ENCODE measurements at places on chromosomes 2 and 18.

DNA sequence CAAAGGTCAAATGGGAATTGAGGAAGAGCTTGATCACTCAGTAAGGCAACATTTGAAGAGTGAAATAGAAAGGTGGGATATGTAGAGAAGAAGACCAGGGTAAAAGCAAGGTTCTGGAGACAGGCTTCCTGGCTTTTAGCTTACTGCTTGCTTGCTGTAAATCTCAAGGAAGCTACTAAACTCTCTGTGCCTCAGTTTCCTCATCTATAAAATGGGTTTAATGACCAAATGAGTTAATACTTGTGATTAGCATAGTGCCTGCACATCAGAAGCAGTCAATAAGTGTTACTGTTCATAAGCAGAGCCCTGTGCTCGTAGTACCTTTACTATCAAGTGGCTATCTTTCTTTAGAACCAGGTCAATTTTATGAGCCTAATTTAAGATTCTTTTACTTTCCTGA is 222.2 kb upstream of the ITGA4 start:
- DNase-seq = no peak

DNA sequence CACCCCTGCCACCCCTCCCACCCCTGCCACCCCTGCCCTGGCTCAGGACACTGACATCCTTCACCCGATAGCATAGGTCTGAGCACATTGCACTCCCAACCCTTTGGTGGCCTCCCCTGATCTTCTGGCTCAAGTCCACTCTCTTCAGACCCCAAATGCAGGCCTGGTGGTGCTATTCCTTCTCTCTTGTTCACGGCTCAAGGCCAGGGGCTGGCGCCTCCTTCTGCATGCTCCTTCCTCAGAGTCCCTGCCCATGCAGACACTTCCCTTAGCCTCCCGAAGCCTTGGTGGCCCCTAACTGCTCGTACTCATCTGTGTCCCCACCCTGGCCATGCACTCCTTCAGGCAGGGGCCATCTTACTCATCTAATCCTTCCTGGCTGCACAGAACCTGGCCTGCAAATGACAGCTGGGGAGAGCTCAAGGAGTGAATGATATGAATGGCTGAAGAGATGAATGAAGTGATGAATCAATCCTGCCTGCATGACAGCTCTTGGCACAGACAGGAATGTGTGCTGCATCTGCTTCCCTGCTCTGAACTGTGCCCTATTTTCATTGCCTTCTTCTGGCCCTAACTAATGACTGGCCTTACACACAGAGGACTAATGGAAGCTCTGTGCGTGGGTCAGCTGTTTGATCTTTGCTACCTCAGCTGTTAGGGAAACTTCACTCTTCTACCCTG is 290.8 kb downstream of the DYSF start:
- DNase-seq = no peak

- no peak for DNase-seq
Measured at GRCh38 chr18:25648716-25649260, 296.8 kb upstream of the ZNF521 start.

DNA sequence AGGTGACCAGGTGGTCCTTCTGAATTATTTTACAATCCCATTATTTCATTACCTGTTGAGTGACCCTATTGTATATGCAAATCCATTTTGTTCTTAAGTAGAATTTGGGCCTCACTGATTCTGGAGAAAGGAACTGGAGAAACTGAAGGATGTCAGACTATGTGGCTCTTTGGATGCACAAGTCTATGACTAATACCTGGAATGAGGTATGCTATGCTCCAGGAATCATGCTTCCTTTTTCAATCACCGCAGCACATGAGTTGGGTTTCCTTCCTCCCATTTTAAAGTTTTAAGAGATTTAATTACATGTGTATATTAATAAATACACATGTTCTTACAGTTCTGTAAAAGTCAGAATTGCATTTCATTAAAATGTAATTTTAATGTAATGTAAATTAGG is 253.9 kb upstream of the VWC2L start:
- no peak for DNase-seq

- no peak for DNase-seq
Measured at GRCh38 chr18:493986-494983, 6.2 kb downstream of the COLEC12 start.

DNA sequence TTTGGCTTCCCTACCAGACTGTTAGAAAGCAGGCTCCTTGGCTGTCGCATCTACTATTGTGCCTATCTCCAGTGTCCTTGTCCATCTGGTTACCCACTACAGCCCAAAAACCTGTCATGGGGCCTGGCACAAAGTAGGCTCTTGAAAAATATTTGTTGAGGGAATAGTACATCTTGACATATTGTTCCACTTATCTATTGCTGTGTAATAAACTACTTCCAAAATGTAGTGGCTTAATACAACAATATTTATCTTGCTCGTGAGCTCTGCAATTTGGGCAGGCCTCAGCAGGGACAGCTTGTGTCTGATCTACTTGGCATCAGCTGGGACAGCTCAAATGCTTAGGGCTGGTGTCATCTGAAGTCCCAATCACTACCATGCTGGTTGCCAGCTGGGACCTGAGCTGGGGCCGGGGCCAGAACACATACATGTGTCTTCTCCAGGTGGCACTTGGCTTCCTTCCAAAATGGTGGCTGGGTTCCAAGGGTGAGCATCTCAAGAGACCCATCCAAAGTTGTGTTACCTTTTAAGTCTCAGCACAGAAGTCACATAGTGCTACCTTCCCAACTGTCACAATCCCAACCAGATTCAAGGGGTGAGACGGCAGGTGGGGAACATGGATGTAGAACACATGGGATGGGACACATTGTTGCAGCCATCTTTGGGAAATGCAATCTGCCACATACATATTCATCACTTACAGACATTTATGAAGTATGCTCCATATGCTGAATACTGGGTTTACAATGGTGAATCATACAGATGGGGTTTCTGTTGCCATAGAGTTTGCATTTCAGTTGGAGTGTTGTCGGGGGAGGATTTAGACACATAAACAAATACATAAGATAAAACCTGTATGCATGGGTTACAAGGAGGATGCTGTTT is 134.2 kb downstream of the FOXI3 start:
- no peak for DNase-seq

GRCh38 chr2:196276421-196276820 is 105.0 kb upstream of the STK17B start:
- no peak for DNase-seq

DNA sequence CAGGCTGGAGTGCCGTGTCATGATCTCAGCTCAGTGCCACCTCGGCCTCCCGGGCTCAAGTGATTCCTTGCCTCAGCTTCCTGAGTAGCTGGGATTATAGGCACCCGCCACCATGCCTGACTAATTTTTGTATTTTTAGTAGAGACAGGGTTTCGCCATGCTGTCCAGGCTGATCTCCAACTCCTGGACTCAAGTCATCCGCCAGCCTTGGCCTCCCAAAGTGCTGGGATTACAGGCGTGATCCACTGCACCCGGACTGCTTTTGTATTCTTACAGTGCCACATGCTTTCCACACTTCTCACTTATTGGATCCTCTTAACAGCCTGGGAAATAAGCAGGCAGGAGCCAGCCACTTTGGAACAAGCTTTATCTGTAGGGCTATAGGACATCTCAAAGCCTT is 25.3 kb upstream of the BCL2L11 start:
- DNase-seq = no peak

DNA sequence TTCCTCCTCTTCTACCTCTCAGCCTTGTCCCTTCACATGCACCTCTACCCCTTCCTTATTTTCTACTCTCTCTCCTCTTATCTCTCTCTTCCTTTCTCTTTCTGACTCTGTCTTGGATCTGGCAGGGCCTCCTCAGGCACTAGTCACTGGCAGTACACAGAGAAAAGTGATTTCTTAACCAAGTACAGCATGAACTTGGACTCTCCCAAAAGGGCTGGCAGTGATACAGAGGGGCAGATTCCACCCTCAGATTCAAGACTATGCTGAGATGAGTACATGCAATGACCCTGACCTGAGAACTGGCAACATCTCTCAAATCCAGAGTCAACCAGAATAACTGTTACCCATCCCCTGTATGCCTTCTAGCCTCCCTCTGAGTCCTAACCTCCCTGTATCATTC is 4.3 kb downstream of the AOX1 start:
- no peak for DNase-seq

DNA sequence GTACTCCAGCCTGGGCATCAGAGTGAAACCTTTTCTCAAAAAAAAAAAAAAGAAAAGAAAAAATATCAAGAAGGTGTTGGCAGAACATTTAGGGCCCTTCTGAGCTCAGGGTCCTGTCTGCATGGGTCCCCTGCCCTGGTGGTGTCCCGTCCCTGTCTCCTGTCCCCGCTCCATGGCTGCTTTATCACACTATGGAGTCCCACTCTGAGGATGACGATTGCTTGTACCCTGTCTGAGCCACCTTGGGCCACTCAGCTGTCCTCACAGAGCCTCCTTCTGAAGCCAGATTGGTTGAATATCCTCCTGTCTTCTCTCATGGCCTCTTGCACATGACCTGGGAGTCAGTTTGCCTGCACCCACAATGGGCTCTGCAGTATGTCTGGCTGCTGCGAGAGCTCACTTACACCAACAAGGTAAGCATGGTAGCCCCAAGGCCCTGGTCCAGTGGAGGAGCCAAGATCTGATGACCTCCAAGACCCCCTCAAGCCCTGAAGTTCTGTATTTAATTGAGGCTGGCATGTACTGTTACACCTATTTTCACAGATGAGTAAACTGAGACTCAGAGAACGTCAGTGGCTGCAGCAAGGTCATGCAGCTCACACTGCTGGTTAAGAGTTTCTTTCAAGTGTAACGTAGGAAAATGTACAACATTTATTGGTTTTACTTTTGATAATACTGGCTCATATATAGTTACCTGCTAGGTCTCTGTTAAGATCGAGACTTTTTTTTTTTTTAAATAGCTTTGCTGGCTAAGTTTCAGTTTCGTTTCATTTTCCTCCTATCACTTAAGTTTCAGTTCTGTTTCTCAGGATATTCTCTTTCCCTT is 16.9 kb upstream of the ZCCHC2 start:
- DNase-seq = no peak

DNA sequence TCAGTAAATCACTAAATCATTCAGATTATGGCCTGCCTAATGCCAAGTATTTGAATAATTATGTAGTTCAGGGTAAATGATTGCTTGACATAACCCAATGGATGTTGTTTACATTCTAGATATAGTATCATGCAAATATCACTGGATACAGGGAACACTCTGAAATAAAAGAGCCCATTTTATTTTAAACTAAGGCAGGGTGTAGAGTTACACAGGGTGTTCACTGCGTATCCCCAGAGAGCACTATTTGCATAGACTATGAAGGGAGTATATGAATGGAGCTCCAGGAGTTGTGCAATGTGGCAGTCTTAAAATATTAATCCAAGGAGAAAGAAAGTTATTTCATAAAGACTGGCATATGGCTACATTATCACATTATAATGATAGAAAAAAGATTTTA is 701.1 kb upstream of the KLHL29 start:
- no peak for DNase-seq

GRCh38 chr2:191853843-191854242 is 7.0 kb upstream of the CAVIN2 start:
- no peak for DNase-seq

DNA sequence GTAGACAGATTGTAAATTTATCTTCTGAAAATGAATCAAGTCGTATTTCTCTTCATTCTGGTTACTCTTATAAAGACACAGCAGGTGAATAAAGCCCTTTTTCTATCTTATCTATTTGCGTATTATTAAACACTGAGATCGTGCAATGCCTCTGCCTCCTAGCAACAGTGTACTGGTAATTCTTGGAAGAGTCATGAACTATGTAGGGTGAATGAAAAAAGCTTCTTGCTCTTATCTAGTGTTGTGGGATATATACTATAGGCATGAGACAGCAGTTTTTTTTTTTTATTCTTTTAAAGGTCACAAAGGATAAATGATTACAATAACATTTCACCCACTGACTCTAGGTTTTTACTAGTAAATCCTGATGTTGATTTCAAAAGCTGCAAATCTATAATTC is 324.2 kb downstream of the PDE11A start:
- no peak for DNase-seq

DNA sequence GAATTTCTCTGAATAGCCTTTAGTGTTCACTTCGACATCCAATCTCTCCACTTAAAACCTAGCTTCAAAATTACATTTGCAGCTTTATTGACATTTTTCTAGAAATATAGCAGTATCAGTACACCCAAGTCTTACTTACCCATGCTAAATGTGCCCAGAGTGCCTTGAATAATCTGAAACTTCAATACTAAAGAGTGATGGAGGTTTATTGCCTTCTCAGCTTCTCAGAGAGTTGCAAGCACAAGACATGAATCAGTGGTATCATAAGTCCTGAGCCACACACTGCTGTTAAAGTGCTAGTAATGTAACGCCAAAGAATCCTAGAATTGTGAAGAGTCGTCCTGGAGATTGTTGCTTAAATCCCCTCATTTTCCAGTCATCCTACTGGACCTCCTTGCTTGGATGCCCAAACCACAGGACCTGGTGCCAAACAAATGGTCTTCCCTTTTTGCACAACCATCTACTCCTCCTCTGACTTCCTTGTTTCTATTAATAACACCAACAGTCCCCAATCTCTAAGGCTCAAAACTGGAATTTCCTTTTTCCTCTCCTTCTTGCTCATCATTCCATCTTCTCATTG is 83.2 kb upstream of the SPATS2L start:
- DNase-seq = no peak

GRCh38 chr2:125398738-125399524 is 1257.0 kb upstream of the GYPC start:
- no peak for DNase-seq

- DNase-seq = no peak
Measured at GRCh38 chr18:13247506-13247905, 28.9 kb downstream of the LDLRAD4 start.

DNA sequence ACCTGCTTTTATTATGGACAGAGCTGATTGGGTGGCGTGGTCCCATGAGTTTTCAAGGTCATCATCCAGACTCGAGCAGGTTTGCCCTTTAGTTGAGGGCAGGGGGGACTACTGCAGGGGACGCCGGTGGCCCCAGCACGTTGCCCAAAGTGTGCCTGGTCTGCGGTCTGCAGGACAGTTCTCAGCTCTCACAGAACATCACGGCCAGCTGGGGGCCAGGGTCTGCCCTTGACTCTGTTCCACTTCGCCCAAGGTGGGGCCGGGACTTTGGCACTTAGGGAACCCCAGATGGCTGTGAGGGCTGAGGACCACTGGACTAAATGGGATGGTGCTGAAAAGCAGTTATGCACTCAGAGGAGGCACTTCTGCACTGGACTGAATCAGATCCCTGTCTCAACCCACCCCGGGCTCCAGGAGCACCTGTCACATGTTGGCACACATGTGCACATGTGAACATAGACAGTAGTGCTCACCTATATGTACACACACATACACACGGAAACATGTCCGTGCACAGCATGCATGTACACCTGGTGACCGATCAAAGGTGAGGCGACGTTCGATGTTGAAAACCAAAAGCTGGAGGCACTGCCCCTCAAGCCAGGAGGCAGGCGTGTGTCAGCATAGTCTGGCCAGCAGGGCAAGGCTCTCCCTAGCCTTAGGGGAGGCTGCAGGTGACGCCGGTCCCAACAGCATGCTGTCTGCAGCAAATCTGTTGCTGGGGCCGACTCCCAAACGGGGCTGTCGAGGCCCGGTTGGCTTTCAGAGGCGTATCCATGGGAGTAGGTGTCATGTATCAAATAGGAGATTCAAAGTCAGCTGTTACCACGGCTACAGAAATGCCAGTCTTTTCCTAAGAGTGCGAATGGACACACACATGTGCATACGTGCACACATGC is 10.2 kb downstream of the ANO7 start:
- DNase-seq = no peak

DNA sequence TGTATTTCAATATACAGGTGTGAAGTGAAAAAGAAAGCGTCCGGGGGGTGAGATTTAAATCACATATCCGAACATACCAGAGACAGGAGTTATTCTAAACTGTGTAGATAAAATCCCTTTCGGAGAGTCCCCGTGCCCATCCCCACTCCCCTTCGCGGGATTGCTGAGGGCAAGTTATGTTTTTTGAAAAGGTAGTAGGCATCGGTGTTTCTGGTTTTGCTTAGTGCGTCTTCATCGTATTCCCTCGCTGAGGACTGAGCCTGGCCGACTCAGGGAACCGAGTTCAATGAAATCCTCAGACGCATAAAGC is 583.4 kb downstream of the ZEB2 start:
- DNase-seq = no peak
